ENCODE measurements at places on chromosomes 11 and 22.

DNA sequence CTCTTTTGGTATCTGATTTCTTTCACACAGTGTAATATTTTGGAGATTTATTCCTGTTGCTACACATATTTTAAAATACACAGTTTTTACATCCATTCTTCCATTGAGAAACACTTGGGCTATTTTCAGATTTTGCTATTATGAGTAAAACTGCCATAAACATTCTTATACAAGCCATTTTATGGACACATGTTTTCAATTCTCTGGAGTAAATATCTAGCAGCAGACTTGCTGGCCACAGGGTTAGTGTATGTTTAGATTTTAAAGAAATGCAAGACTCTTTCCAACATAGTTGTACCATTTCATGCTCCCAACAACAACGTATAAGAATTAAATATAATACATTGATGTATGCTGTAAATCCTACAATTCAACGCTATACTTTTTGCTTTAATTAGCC, 360.8 kb upstream of the PITPNB start:
- DNase-seq: no peak

GRCh38 chr11:123211981-123212380, 16.9 kb upstream of the CLMP start:
- DNase-seq: no peak

- DNase-seq: no peak
Measured at GRCh38 chr11:4178813-4179662, 84.4 kb downstream of the RRM1 start.

DNA sequence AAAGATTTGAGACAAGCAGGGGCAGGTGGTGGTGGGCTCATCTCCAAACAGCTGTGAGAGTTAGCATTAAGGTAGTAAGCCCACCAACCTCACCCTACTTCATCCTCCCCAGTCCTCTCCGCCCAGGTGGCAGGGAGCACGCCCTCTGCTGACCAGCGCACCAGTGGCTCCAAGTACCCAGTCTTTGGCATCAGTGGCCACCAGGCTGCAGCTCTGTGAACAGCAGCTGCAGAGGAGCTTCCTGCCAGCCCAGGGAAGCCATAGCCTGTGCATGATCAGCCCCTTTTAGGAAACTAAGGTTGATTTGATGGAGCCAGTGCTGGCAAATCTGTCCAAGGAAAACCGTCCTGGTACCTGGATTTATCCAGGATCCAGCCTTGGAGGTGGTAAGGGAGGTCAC, 21.7 kb downstream of the CAVIN3 start:
- DNase-seq: no peak

- no peak for DNase-seq
Measured at GRCh38 chr11:3857628-3858027, 2.2 kb downstream of the STIM1 start.

DNA sequence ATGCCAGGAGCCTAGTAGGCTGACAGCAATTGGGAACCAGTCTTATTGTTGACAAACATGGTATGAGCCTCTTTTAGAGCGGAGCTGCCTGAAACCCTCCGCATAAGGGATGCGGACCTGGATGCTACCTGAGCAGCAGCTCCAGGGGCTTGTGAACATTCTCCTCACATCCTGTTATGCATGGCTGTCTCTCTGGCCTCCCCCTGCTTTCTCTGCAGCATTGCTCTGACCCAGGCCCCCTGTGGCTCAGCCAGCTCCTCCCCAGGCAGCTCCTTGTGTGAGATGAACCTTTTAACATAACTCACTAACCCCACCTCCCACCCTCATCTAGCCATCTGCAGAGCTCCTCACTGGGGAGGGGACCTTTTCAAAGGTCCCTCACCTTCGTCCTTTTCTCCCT, 6.0 kb downstream of the BMAL1 start:
- DNase-seq: no peak

DNA sequence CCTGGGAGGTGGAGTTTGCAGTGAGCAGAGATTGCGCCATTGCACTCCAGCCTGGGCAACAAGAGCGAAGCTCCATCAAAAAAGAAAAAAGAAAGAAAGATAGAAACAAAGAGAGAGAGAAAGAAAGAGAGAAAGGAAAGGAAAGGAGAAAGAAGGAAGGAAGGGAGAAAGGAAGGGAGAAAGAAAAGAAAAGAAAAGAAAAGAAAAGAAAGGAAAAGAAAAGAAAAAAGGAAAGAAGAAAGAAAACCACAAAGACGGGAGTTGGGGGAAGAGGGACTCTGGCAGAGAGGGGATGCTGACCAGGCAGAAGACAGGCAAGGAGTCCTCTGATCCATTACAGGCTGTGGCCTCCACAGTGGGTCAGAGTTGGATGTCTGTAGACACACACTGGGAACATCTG, 18.8 kb upstream of the SLCO2B1 start:
- no peak for DNase-seq

DNA sequence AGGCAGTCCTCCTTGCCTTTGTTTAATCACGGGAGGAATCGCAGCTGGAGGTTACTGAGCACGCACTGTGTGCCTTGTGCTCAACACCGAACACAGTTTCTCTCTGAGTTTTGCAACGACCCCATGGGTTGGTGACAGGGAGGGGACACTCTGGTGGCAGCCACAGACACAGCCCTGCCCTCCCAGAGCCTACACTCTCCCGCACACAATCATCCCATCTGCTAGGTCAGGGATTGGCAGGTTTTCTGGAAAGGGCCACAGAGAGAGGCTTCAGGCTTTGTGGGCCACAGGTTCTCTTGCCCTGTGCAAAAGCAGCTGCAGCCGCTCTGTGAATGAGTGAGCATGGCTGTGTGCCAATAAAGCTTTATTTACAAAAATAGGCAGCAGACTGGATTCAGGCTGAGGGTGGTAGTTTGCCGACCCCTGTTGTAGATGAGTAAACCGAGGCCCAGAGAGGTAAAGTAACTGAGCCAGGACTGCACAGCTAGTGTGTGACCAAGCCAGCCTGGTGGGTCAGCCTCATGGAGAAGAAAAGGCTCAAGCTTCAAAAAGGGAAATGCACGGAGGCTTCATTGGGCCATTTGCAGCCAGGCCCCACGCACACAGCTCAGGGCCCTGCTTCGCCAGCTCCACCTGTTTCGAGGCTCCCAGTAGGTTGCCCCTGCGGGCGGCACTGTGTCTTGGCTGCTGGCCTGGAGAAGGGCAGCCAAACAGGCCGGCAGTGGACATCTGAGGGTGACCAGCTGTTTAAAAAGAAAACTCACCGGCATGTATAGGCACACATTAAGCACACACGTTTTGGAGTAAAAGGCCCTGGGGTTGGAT, 16.3 kb downstream of the LTO1 start:
- DNase-seq: no peak

DNA sequence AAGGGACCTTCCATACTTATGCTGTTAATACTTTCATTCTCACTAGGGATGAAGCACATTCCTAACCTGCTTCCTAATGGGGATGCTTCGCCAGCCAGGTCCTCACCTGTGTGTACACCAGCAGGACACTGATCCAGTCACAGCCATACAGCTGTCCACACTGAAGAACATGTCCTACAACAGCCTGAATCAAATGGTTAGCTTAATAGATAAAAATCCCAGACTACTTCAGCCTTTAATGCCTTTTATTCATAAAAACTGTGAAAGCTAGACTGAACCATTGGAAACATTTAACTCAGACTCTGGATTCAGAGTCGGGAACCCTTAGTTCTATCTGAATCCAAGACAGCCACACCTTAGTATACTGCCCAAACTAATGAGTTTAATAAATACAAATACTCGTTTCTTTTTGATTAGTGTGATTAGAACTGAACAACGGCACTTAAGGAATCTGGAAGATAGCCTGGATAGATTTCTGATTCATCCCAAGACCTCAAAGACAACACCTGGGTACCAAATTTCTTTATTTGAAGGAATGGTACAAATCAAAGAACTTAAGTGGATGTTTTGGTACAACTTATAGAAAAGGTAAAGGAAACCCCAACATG, 3.3 kb downstream of the FTH1 start:
- no peak for DNase-seq

DNA sequence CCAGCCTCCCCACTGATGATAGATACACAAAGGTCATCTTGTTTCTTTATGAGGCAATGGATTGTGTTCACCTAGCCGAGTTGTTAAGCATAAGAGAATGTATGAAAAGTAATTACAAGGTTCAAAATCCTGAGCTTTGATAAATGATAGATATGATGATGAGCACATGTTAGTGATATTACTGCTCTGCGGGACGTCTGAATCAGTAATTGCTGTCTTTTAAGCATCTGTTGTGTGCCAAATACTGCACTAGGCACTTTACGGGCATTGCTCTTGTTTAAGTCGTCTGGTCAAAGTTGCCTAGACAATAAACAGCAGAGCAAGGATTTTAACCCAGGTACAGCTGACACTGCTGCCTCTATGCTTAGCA, 559 bp upstream of the RNF141 start:
- no peak for DNase-seq

GRCh38 chr11:61694602-61694939, 14.4 kb downstream of the DAGLA start:
- DNase-seq: no peak

DNA sequence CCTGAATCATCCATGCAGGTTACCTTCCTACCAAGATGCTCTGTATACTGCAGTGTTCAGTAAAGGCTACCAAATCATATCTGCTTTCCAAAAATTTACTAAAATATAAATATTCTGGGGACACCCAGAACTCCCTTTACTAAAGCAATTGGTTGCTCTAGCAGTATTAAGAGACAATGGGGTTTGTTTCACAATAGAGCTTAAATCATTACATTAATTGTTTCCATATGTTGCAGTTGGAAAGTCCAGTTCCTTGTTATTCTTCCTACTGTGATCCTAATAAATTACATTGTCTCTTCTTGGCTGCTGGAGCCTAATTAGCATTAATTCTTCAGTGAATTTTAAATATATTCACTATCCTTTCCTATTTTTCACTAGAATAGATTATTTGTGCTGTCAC, 316.0 kb upstream of the MTNR1B start:
- no peak for DNase-seq

GRCh38 chr22:41000941-41001721, 50.0 kb downstream of the RBX1 start:
- no peak for DNase-seq

DNA sequence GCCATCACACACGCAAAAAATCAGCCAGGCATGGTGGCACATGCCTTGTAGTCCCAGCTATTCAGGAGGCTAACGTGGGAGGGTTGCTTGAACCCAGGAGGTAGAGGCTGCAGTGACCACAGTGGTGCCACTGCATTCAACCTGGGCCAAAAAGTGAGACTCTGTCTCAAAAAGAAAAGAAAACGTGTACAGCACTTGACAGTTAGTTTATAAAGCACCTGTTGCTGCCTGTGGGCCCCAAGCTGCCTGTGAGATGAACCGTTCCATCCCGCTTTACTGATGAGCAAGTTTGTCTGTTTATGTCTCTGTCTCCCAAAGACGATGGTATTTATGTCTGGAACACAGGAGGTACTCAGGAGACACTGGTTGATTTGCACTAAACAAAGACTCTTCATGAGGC, 1.5 kb upstream of the PRR5 start:
- no peak for DNase-seq

GRCh38 chr11:69718147-69718546, 14.3 kb upstream of the FGF19 start:
- DNase-seq: peak; percentile 60

- no peak for DNase-seq
Measured at GRCh38 chr22:32729412-32729811, 72.1 kb upstream of the TIMP3 start.

- peak; percentile 22 for DNase-seq
Measured at GRCh38 chr11:83007909-83008580, 63.7 kb downstream of the RAB30 start.

DNA sequence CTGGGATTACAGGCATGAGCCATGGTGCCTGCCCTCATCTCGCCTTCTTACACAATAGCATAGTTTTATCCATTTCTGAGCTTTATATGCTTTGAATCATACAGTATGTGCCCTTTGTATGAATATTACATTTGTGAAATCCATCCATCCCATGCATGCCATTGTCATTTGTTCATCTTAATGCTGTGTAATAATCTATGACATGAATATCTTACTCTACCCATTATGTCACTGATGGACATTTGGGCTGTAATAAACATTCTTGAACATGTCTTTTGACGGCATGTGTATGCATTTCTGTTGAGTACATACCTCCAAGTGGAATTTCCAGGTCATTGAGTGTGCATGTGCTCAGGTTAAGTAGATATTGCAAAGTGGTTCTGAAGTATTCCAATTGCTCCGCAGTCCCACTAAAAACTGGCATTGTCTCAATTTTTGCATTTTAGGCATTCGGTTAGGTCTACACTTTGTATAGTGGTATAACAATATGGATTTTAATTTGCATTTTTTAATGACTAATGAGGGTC, 339.3 kb upstream of the SYN3 start:
- DNase-seq: no peak

- no peak for DNase-seq
Measured at GRCh38 chr22:41844513-41844912, 11.6 kb downstream of the SREBF2 start.

DNA sequence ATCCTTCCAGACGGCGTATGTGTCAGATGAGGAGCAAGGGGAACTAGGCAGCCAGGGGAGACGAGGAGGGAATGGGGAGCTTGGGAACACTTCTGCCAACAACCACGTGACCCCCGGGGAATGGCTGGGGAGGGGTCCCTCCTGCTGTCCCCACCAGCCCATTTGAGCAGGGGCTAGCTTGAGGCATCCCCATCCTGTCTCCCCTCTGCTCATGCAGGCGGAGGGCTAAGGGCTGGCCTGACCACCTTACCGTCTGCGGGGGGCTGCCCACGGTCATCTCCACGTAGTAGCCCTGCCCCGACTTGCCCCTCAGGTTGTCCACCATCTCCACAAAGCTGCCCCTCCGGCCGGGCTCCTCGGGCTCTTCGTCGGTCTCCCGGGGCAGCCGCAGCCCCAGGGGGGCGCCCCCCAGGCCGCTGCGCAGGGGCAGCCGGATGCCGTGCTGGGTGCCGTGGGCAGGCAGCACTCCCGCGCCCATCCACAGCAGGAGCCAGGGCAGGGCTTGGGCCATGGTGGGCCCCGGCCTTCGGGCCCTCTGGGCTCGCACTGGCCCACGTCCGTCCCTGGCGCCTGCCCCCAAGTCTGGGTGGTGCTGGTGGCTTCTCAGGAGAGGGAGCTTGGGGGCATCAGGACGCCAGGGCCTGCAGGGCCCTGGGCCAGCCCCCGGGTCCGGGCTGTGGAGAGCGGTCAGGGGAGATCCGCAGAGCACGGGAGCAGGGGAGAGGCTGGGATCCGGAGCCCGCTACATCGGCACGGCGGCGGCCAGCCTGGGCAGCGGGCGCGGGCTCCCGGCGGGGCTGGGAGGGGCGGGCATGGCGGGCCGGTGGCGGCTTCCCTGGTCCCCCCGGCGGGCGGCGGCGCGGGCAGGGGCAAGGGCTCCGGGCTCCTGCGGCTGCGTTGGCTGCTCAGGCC, 515 bp downstream of the BACE1 start:
- DNase-seq: no peak

GRCh38 chr11:11293798-11294550, 59.1 kb downstream of the CSNK2A3 start:
- no peak for DNase-seq

DNA sequence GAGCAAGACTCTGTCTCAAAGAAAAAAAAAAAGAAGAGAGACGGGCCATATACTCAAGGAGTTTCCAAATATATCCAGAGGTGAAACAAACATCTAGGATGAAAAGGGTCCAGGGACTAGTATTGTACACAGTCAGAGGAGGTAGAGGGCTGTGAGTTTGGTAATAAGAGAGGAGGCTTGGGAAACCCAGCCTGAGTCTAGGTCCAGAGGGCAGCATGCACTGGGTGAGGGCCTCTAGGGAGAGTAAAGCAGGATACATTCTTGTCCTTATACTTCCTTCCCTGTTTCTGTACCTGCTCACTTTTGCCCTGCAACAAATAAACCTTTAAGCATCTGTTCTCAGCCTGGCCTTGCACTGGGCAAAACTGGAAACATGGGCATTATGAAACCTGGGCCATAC, 31.5 kb downstream of the STIM1 start:
- DNase-seq: no peak

All from neural crest cell (in vitro differentiated cells).